ENCODE measurements at places on chromosomes 2 and 18. TPM values are rescaled to one million over a fixed set of nuclear protein-coding genes. Genes with fewer than 3 reads are reported as not detected.

Gene AFF3
- total RNA-seq: 0.04 TPM

Gene GPR45
- not detected for total RNA-seq

Gene KYNU
- 1.1 TPM for total RNA-seq

Gene PDE1A
- total RNA-seq: not detected

Gene SLC8A1
- total RNA-seq: 1.6 TPM

Gene PLGLB2
- 0.87 TPM for total RNA-seq

Gene SETBP1
- 3.5 TPM for total RNA-seq

All from PC-3 (cell line).